Right lung (tissue), 10 donors: ENCODE measurements at places on chromosomes 4 and X. TPM values are rescaled to one million over a fixed set of nuclear protein-coding genes. Genes with fewer than 3 reads are reported as not detected.

DNA sequence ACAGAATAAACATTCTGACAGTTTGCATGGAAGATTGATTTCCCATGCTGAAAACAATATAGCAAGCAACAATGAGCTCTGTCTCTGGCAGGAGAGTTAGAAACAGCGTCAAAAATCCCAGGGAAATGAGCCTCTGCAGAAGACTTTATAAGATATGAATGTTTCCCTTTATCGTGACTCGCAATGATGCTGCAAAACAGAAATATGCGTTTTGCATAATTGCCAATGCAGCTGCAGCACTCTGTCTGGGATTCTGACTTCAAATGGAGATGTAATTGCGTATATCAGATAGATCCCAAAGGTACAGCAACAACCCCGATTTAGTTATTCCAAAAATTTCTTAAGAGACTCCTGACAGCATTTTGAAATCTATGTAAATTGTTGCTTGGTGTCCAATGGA is 702.4 kb upstream of the EPHA5 start:
- DNase-seq, result no peak

DNA sequence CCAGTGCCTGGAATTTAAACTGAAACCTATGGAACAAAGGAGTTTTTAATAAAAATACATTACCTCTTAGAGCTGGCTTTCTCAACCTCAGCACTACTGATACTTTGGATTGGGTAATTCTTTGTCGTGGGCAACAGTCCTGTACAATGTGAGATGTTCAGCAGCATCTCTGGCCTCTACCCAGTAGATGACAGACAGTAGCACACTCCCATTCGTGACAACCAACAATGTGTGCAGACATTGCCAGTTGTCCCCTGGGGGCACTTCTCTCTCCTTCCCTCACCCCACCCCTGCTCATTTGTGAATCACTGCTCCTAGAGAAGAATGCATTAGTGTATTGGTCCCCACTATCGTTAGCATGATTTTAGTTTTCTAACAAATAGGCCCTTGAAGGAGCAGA is 16.2 kb downstream of the GPAT3 start:
- DNase-seq, result no peak

- DNase-seq, result no peak
Observed at GRCh38 chr4:92618968-92619367, 315.2 kb downstream of the GRID2 start.

- DNase-seq, result no peak
Observed at GRCh38 chr4:84051639-84052038, 447.5 kb downstream of the NKX6-1 start.

DNA sequence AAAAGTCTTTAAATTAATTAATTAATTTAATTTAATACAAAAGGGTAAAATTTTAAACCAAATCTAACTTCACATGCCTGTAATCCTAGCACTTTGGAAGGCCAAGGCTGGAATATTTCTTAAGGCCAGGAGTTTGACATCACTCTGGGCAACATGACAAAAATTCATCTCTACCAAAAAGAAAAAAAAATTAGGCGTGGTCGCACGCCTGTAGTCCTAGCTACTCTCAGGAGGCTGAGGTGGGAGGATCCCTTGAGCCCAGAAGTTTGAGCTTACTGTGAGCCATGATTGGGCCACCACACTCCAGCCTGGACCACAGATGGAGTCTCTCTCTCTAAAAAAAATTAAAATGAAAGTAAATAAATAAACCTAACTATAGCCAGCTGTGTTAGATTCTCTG is 39.2 kb upstream of the ANTXR2 start:
- no peak for DNase-seq

DNA sequence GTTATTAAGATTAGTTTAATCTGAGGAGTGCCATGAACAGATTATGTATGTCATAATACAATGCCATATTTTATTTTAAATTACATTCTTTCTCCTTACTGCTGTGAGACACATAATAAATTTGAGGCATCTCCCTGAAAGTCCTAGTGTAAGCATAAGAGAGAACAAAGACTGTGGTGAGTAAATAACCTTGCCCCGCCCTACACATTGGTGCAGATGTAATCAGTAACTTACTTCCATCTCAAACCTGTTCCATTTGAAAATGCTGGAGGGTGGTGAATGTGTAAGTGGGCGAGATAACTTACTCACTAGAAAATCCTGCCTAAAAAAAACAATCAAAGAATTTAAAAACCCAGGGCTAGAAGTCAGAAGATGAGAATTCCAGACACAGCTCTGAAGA is 338.1 kb upstream of the SLIT2 start:
- no peak for DNase-seq

DNA sequence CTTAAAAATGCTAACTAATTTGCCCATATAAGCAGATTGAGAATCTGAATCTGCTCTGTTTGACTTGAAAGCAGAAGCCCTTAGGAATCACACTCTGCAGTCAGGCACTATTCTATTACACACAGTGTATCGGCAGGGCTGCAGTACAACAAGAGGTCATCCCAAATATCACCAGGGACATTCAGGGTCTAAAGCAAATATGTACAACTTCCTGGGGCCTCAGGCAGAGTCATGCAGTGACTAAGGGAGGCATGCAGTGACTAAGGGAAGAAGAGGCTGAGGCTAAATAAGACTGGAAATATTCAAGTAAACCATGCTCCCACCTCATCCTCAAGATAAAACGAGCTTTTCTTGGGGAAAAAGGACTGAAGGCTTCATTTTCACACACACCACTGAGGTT is 20.9 kb downstream of the MAPK10 start:
- no peak for DNase-seq

The ABCG2 gene
- polyA plus RNA-seq, result 24.2 TPM

The GCNA gene
- 2.9 TPM for polyA plus RNA-seq

The OCIAD1 gene
- polyA plus RNA-seq, result 226 TPM
